ENCODE measurements at places on chromosomes 12 and 14.

GRCh38 chr14:74875941-74876913 is at the start of gene PROX2:
TSS of gene PROX2 (minus strand) at chr14:74876145. CDS start at chr14:74863834, 12,311 bp downstream.
- no peak for DNase-seq

GRCh38 chr12:69655616-69656340 is 43.3 kb downstream of the BEST3 start:
- no peak for DNase-seq

GRCh38 chr14:50038398-50039119 is 77.8 kb downstream of the VCPKMT start:
- no peak for DNase-seq

DNA sequence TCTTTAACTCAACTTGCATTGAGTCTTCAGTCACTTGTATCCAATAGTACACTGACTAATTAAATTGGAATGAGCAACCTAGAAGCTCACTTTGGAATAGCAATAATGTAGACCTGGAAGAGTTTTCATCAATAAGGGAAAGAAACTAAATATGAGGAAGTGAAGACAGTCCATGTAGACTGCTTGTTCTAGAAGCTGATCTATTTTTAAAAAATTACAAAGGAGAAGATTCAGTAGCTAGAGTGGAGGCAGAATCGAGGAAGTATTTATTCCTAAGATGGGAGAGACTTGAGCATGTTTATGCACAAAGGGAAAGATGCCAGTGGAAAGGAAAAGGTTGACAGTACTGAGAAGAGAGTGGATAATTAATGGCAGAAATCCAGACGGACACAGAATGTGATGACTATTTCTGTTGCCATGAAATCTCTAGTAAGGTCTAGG is 156.3 kb upstream of the PDE3A start:
- DNase-seq = no peak

DNA sequence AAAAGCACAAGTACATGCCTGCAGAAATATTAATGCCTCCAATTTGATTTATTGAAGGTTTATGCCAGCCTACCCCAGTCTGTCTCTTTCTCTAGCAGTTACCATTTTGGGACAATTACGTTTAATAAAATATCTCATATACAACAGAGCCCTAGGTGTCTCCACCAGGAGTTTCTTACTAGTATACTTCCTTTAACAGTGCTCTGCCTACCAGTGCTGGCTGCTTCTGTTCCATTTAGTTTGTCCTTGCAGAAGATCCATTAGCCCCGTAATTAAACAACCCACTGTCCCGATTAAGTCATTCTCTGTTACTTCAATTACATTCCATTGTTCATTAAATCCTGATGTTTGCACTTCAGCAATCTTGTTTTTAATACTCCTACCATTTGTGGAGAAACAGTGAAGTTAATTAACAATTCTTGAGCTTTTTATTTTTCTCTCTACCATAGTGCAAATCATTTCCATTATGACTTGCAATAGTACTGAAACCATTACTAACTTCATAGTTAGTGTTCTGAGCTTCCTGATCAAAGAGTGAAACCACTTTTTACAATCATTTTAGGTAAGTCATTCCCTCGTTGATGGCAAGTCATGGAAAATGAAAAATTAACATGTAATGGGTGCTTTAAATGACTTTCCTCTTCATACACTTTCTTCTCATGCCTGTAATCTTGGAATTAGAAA is 121.1 kb downstream of the PLXNC1 start:
- DNase-seq = no peak

DNA sequence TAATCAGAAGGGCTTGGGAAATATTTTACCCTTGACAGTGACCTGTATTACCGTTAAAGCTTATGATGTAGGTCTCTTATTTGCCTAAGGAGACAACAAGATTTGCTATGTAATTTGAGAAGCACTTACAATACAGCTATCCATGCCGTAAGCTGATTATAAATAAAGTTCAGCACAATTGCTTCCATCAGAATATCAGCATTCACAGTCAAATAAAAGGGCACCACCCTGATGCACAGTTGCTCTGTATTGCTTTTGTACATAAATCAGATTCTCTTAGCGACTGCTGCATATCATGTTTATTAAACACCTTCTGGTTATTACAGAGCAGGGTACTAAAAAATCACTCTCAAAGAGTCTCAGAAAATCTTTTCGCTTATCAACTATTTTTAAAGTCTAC is 67.3 kb upstream of the VRK1 start:
- no peak for DNase-seq

DNA sequence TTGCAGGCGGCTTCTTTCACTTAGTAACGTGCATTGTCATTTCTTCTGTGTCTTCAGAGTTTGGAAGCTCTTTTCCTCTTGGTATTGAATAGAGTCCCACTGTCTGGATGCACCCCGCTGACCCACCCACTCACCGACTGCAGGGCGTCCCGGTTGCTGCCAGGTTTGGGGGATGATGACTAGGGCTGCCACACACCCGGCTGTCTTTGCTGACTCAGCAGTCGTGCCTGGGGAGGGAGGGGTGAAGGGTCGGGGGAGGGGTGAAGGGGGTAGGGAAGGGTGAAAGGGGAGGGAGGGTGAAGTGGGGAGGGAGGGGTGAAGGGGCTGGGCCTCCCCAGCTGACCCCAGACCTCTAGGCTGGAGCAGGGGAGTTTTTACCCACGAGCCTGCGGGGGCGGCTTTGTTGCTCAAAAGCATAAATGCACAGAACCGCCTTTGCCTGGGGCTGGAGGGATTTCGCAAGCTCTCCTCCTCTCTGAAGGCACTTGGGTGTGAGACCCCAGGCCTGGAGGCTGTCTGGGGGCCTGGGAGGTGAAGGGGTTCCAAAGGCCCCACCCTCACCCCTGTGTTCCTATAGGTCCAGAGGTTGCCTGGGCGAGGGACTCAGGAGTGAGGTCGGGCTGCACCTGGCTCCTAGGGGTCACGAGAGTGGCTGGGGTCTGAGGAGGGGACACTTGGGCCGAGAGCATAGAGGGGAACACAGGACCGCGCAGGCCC is 31.3 kb upstream of the ULK1 start:
- DNase-seq = no peak

GRCh38 chr12:90226211-90226610 is 517.6 kb upstream of the ATP2B1 start:
- DNase-seq = no peak

DNA sequence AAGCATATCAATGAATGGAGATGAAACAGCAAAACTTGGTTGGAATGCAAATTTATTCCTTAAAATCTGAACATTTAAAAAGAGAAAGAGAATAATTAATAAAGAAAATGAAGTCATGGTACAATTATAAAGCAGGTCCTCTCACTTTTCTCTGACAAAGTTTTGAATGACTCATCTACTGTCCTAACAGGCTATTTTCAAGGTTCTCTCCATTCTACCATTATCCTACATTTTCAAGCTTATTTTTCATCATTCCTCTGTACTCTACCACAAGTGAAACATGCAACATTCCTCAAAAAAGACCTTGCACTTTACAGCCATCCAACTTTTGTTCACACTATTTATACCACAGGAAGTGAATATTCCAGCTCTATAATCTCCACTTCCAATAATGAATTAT is 36.9 kb upstream of the AP4S1 start:
- no peak for DNase-seq

DNA sequence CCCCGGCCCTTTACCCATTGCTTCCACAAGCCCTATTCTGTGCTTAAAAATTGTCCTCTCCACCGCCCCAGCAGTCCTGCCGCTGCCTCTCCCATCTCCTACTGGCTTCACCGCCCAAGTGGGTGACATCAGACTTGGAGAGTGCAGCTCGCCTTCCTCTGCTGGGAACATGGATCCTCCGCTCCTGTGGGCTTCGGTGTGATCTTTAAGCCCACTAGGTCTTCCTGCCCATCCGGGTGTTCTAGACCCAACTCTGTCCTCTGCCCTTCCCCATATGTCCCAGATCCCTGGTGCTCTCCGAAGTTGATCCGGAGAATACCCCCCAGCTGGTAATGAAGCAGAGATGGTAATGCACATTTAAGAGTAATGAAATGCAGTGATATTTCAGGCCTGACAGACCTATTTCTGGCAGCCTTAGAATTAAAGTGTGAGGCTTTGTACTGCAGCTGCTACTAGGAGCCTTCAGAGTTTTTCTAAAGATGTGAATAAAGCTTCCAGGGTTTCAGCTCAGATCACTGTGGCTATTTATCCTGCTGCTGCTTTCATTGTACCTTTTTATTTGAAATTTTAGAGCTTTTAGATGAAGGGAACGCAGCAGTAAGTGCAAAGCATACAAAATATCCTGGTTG is 22.9 kb upstream of the CTDSP2 start:
- DNase-seq = no peak

DNA sequence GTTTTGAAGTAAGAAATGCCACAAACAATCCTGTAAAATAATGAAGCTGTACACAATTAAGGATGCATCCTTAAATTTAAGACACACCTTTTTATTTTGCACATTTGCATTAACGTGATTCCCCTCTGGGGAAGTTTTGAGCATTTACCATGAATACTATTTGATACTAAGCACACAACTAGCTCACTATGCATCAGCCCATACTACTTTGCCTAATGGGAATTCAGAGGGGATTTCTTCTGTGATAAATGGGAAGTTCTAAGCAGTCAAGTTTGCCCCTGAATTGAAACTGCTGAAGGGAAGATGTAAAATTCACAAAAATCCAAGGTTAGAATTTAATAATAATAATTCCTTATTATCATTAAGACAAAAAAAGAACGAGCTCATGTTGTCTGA is 27.4 kb downstream of the SINHCAF start:
- DNase-seq = no peak

DNA sequence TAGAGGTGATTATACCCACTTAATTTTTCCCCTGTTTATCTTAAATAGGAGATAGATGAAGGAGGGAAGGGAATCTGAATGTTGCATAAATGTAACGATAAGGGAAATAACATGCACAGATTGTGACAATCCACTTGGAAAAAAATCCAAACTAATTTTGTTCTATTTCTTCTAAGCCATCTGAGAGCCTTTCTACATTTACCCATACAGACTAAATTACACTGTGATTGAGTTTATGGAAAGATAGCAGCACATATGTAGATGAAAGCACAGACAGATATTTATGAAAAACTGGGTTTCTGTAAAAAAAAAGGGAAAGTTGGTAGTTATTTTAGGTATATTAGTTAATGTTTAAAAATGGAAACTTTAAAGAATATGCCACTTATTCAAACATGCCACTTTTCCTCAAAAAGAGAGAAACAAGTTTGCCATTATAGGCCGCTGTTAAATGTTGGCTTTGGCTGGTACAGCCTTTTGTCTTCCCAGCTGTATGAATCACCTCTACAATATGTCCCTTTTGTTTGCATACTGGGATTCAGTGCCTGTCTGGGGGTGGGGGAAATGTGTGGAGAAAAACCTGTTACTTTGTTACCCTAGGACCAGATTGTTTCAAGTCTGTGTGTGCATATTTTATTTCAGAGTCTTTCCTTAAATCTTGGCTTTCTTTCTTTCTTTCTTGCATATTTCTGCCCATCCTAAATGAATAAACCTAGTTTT is 470.2 kb upstream of the LMO3 start:
- DNase-seq = no peak

- no peak for DNase-seq
These were observed 222.7 kb downstream of the PELI2 start for GRCh38 chr14:56340932-56341331.

Measured in stimulated activated CD4-positive, alpha-beta T cell treated with anti-CD3 and anti-CD28 coated beads, TNF-alpha, amount 100 ng/mL, for 4 hours (primary cell).